Esophagus muscularis mucosa (tissue), 4 donors: ENCODE measurements at places on chromosomes 4 and X.

- DNase-seq, result no peak
Measured at GRCh38 chr4:23232987-23233386, 540.2 kb downstream of the GBA3 start.

- no peak for DNase-seq
Measured at GRCh38 chr4:126775485-126776106, 857.2 kb upstream of the INTU start.

- no peak for DNase-seq
Measured at GRCh38 chr4:78166622-78167021, 109.5 kb downstream of the FRAS1 start.

GRCh38 chr4:3802571-3803474 is 36.6 kb downstream of the ADRA2C start:
- DNase-seq, result no peak

- no peak for DNase-seq
Measured at GRCh38 chr4:2071912-2072867, 13.1 kb downstream of the NAT8L start.

- no peak for DNase-seq
Measured at GRCh38 chr4:4217113-4217512, 9.6 kb downstream of the OTOP1 start.

- no peak for DNase-seq
Measured at GRCh38 chrX:122572461-122572860, 611.6 kb upstream of the GRIA3 start.

GRCh38 chr4:20376070-20376469 is 124.4 kb downstream of the SLIT2 start:
- no peak for DNase-seq

GRCh38 chr4:105002278-105002677 is 144.4 kb upstream of the TET2 start:
- DNase-seq, result no peak

DNA sequence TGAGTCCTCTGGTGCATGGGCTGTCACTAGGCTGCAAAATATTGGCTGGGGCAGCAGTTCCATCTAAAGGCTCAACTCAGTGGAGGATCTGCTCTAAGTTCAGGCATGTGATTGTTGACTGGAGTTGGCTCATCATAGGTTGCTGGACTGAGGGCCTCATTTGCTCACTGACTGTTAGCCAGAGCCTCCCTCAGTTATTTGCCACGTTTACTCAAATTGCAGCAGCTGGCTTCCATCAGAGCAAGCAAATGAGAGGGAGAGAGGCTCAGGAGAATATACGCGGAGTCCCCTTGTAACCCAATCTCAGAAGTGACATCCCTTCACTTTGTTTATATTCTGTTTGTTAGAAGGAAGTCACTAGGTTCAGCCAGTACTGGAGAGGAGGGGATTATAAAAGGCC is 54.1 kb downstream of the BMP3 start:
- no peak for DNase-seq

DNA sequence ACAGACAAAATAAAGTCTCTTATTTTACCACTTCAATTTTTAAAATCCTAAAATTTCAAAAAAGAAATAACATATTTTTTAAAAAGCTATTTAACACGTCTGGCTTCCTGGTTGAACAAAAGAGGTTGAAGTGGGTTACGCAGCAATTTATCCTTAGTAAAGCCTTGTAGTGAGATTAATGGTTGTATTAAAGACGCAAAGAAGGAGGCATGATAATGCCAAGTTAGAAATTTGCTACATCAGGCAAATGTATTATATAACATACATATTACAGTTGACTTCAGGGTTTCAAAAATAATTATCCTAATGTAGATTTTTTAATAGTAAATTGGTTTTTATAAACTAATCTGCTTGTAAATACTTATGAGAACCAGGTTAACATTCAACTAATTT is 35.3 kb downstream of the ANKRD17 start:
- no peak for DNase-seq

- no peak for DNase-seq
Measured at GRCh38 chrX:153102418-153102817, 30.2 kb downstream of the PNMA6A start.

- no peak for DNase-seq
Measured at GRCh38 chr4:146134761-146135445, 40.6 kb upstream of the LSM6 start.
